ENCODE measurements at places on chromosomes 4 and X.
A peak's percentile ranks its signal among the peaks of the same experiment; 100 is the strongest.

DNA sequence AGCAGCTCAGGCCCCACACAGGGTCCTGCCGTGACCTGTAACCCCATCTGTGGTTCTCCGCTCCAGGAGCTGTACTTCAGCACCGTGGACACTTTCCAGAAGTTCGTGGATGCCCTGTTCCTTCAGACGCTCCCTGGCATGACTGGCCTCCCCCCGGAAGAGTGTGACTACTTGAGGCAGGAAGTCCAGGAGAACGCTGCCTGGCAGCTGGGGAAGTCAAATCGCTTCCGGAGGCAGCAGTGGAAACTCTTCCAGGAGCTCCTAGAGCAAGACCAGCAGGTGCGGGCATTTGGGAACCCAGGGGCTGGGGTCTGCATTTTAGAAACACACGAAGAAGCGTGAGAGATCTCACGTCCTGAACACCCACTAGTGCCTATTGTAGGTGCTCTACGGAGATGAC, 72.5 kb downstream of the EVC start:
- DNase-seq = no peak

DNA sequence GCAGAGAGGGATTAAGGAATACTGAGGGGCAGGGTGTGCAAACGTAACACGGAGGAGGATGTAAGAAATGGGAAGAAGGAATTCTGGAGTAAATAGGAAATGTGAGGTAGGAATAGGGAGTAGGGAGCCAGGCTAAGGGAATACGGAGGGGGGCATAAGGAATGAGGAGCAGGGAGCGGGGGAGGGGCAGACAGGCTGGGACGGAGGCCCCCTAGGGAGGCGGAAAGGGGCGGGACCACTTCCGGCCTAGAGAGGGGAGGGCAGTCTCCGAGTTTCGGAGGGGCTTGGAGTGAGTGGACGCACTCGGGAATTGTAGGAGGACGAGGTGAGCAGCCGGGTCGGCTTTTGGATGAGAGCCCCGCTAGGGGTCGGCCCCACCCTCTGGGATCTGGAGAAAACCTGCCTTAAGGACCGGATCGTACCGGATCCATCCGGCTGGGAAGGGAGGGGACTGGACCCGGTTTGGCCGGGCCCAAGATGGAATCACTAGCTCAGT, 612 bp downstream of the MAGED2 start:
- DNase-seq = peak; percentile 36

DNA sequence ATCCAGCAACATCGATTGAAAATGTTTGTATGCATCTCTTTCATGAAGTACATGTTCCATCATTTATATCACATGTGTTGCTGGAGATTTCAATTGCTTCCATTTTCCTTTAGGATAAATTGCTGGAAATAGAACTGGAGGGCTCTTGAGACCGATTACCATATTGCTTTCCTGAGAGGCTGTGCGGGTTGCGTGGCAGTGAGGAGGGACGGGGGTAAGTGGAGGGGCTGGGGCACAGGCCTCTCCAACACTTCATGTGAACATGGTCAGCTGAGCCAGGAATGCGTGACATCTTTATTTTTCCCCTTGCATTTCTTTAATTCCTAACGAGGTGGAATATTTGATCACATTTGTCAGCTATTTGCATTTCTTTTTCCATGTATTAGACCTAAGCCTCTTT, 144.6 kb downstream of the TBL1X start:
- no peak for DNase-seq

DNA sequence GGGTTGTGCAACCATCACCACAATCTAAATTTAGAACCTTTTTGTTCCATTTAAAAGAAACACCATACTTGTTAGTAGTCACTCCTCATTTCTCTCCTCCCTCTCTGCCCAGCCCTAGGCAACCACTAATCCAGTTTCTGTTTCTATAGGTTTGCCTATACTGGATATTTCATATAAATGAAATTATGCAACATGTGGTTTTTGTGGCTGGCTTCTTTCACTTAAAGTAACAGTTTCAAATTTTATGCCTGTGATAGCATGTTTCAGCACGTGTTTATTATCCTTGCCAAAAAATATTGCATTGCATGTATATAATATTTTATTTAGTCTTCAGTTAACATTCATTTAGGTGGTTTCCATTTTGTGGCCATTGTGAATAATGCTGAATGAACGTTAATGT, 437.6 kb downstream of the IL1RAPL1 start:
- DNase-seq = no peak

- peak; percentile 6 for DNase-seq
Observed at GRCh38 chr4:98786866-98787265, 128.5 kb upstream of the TSPAN5 start.

DNA sequence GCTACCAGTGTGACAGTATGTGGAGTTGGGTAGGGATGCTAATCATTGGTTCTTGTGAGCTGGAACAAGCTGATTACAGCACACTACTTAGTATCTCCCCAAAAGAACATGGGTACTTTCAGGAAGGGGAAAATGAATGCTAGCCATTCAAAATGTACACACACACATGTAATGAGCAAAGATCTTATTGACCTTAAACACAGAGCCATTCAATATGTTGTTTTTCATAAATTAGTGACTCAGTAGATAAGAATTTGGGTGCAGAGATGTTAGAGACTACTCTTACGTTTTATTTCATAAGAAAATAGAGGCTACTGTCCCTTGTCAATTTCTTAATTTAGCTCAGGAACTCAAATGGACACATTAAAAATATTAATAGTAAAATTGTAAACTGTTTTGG, 509.5 kb upstream of the ATOH1 start:
- DNase-seq = no peak

DNA sequence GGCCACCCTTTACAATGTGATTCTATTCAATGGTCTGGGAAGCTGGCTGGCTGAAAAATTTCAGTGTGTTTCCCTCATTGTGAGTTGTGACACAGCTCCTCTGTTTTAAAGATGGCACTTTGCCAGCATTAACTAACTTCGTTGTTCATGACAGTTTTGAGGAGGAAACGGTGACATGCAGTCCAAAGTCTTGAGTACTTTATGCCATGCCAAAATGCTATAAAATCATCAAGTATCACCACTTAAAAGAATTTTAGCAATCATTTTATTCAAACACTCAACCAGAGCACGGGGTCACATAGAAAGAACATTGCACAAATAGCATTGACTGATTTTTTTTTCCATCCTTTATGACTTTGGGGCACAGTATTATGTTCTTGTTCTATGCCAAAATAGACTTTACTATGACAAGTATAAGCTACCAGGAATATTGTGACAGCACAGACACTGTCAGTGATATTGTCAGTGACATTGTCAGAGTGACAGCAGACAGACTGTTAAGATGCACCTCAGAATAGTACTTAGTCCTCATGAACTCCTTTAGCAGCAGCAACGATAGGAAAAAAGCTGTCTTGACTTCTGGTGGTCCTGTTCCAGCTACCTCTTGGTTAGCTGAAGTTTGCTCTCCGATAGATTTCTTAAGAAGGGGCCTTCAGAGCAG, 46.7 kb downstream of the CXCL13 start:
- no peak for DNase-seq

Measured in hematopoietic multipotent progenitor cell treated with erythropoietin and hydrocortisone succinate and interleukin-3 and kit ligand, for 8 days (in vitro differentiated cells).